Forelimb muscle (tissue), 1 donor: ENCODE measurements at places on chromosomes 12 and 14. TPM values are rescaled to one million over a fixed set of nuclear protein-coding genes. Genes with fewer than 3 reads are reported as not detected.

GRCh38 chr14:24960816-24961215 lies 89.1 kb downstream of the STXBP6 start:
- no peak for DNase-seq

DNA sequence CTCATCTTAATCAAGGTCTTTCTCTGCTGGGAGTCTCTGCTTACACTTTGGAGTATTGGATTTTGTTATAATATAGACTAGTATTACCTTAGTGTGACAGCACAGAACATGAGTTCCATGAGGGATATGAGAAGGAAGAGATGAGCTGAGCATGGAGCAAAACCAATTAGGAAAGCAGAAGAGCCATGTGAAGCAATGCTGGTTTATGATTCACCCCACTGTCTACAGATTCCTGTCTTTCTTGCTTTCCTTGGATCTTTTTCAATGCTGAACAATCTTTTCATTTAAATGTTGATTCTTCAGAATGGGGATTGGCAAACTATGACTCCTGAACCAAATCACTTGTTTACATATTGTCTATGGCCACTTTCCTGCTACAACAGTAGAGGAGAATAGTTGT lies 70.4 kb upstream of the KITLG start:
- DNase-seq: no peak

- no peak for DNase-seq
Observed at GRCh38 chr14:30223966-30224365, 296.3 kb upstream of the PRKD1 start.

Gene KRT85
- polyA plus RNA-seq: not detected

Gene RNASE4
- 4.2 TPM for polyA plus RNA-seq
